ENCODE measurements at places on chromosomes 12 and 14.
A peak's percentile ranks its signal among the peaks of the same experiment; 100 is the strongest.

GRCh38 chr14:47223656-47224055 is 451.7 kb downstream of the MDGA2 start:
- no peak for ATAC-seq

- no peak for ATAC-seq
These were observed 252.1 kb upstream of the RTL1 start for GRCh38 chr14:101155575-101155974.

DNA sequence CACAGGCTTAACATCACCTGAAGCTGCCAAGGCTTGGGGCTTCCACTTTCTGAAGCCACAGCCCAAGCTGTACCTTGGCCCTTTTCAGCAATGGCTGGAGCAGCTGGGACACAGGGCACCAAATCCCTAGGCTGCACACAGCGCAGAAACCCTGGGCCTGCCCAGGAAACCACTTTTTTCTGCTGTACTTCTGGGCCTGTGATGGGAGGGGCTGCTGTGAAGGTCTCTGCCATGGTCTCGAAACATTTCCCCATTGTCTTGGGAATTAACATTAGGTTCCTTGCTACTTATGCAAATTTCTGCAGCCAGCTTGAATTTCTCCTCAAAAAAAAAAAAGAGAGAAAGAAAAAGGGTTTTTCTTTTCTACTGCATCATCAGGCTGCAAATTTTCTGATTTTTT is 219.1 kb downstream of the RPL10L start:
- ATAC-seq, result no peak

GRCh38 chr14:77125823-77126325 is 15.7 kb downstream of the ZDHHC22 start:
- no peak for ATAC-seq

DNA sequence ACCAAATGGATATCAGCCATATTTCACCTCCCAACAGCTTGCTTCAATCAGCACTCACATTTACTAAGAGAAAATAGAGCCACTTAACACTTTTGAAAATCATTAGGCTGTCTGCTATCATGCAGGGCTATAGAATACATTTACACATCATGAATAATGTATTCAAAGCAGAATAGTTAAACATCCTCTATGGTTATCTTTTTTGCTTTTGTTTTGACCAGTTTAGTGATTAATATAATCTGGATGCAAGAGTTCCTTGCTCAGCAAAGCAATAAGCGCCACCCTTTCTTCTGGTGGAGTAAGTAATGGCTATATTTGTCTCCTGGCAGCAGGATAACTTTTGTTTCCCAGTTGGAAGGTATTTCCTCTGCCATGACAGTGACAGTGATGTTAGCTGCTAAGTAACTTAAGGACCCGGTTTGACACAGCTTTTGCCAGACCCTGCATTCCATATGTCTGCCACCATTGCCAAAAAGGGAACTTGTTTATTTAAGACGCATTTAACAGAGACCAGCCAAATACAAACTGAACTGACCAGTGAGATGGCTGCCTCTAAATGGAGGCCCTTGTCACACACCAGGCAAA is 70.3 kb upstream of the NR2C1 start:
- ATAC-seq, result peak; percentile 88

GRCh38 chr14:92362781-92363235 is 39.8 kb downstream of the SLC24A4 start:
- ATAC-seq, result no peak

GRCh38 chr12:116323406-116324386 is 46.2 kb upstream of the MED13L start:
- ATAC-seq, result no peak
